ENCODE measurements at places on chromosomes 4 and X. TPM values are rescaled to one million over a fixed set of nuclear protein-coding genes. Genes with fewer than 3 reads are reported as not detected.

MAGEE2 gene
- not detected for polyA plus RNA-seq

LEF1 gene
- 20.6 TPM for polyA plus RNA-seq

BST1 gene
- 0.42 TPM for polyA plus RNA-seq

EREG gene
- not detected for polyA plus RNA-seq

SH3TC1 gene
- polyA plus RNA-seq: 15.2 TPM

PJA1 gene
- 18.7 TPM for polyA plus RNA-seq

CFAP99 gene
- not detected for polyA plus RNA-seq

LSM6 gene
- polyA plus RNA-seq: 282 TPM

VCX2 gene
- polyA plus RNA-seq: not detected

PLP1 gene
- not detected for polyA plus RNA-seq

SUPT20HL1 gene
- not detected for polyA plus RNA-seq

LRCH2 gene
- not detected for polyA plus RNA-seq

TASL gene
- 17.2 TPM for polyA plus RNA-seq

CWH43 gene
- polyA plus RNA-seq: not detected

NAP1L2 gene
- polyA plus RNA-seq: 1.5 TPM

NALF2 gene
- polyA plus RNA-seq: not detected

GAGE12C gene
- not detected for polyA plus RNA-seq

Data from GM12878 (cell line).